ENCODE measurements at places on chromosomes 3 and 15. TPM values are rescaled to one million over a fixed set of nuclear protein-coding genes. Genes with fewer than 3 reads are reported as not detected.
A peak's percentile ranks its signal among the peaks of the same experiment; 100 is the strongest.

The GOLGA8T gene
- total RNA-seq, result 2.6 TPM

- no peaks in the 10 kb centered on the region for H3K27me3 ChIP-seq
- no peak overlapping the region for H3K4me3 ChIP-seq
- H3K27ac ChIP-seq, result no peak overlapping the region
- H3K4me1 ChIP-seq, result no peaks in the 10 kb centered on the region
These were observed 281.3 kb upstream of the COL8A1 start for GRCh38 chr3:99357131-99357530.

The SHC4 gene
- 0.19 TPM for total RNA-seq

DNA sequence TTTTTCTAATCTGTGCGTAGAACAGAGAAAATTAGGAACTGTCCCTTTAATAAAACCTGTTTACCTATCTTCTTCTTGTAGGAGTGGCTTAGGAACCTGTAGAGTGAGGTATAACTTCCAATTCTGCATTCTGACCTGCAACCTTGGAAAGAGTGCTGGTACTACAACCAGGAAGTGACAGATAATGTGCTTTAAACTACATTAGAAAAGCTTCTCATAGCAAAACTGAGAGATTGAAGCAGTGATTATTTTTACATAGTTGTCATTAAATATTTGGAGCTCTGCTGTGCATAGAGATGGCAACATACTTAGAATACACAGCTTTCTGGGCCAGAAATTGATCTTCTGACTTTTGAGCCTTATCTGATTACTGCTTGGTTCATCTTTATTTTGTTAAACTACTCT lies 50.4 kb upstream of the ZDHHC23 start:
- no peaks in the 10 kb centered on the region for H3K36me3 ChIP-seq
- no peak overlapping the region for H3K4me3 ChIP-seq
- H3K4me1 ChIP-seq, result no peaks in the 10 kb centered on the region
- peak; percentile 4 for DNase-seq

The ZNF710 gene
- total RNA-seq, result 26.5 TPM

The TRMT10C gene
- 18.4 TPM for total RNA-seq

DNA sequence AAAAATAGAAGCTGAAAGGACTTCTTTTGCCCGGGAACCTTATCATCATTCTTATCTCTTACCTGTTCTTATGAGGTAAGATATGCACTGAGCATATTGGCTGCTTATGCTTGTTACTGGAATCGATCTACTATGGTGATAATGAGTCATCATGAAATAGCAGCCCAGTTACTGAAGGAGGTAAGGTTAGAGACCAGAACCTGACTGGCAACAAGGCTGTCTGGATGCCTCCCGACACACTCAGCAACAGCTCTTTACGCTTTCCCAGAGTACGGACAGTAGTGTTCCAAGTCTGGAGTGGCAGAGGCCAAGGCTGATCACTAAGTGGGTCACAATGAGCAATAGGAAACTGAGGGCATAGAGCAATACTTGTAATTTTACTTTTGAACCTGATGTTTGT lies 314.1 kb downstream of the NLGN1 start:
- DNase-seq, result no peak
- no peak overlapping the region for H3K27ac ChIP-seq
- H3K4me3 ChIP-seq, result no peak overlapping the region
- no peaks in the 10 kb centered on the region for H3K36me3 ChIP-seq
- no peaks in the 10 kb centered on the region for H3K4me1 ChIP-seq

- H3K27me3 ChIP-seq, result no peaks in the 10 kb centered on the region
- H3K4me1 ChIP-seq, result no peaks in the 10 kb centered on the region
- H3K4me3 ChIP-seq, result no peak overlapping the region
- H3K27ac ChIP-seq, result no peak overlapping the region
- H3K36me3 ChIP-seq, result no peaks in the 10 kb centered on the region
- DNase-seq, result no peak
These were observed 376.1 kb upstream of the MCTP2 start for GRCh38 chr15:93855181-93855826.

DNA sequence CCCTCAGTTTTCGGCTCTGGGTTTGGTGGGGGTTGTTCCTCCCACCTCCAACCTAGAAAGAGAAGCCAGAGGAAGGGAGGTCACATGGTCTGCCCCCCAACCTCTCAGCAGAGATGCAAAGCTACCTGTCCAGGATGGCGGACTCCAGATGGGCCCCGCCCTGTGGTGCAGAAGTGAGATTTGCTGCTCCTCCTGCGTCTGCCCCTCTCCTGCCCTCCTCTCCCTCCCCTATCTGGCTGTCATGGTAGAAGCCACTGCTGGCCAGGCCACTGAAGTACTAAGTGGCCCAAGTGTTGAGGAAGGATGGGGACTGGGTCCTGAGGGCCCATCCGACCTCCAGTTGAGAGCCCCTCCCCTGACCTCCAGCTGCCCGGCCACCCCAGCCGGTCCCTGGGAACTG lies 2.1 kb upstream of the SEMA3B start:
- H3K4me1 ChIP-seq, result no peaks in the 10 kb centered on the region
- no peak overlapping the region for H3K27ac ChIP-seq
- H3K27me3 ChIP-seq, result peaks cover 3% of the 10 kb centered on the region
- DNase-seq, result no peak
- no peak overlapping the region for H3K4me3 ChIP-seq

The PHC3 gene
- 125 TPM for total RNA-seq

Data from natural killer cell (primary cell).